ENCODE measurements at places on chromosomes 3 and 15.

DNA sequence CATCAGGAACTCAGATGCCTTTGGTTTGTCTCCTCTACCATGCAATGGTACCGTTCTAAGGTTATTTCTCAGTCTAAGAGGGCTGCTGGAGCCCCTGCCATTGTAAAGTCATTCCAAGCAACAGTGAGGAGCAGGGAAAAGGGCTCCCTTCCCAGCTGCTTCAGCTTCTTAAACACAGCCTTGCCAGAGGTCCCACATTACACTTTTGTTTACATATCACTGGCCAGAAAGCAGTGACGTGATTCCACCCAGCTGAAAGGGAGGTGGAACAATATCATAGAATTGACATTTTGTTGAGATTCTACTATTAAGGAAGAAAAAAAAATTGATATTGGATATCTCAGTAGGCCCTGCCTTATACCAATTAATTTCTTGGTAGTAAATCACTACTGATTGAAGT lies 194.6 kb downstream of the SUCLG2 start:
- no peak for DNase-seq

- no peak for DNase-seq
Observed at GRCh38 chr3:36704280-36704679, 60.1 kb downstream of the DCLK3 start.

GRCh38 chr3:18529631-18530030 lies 104.5 kb upstream of the SATB1 start:
- DNase-seq: no peak

DNA sequence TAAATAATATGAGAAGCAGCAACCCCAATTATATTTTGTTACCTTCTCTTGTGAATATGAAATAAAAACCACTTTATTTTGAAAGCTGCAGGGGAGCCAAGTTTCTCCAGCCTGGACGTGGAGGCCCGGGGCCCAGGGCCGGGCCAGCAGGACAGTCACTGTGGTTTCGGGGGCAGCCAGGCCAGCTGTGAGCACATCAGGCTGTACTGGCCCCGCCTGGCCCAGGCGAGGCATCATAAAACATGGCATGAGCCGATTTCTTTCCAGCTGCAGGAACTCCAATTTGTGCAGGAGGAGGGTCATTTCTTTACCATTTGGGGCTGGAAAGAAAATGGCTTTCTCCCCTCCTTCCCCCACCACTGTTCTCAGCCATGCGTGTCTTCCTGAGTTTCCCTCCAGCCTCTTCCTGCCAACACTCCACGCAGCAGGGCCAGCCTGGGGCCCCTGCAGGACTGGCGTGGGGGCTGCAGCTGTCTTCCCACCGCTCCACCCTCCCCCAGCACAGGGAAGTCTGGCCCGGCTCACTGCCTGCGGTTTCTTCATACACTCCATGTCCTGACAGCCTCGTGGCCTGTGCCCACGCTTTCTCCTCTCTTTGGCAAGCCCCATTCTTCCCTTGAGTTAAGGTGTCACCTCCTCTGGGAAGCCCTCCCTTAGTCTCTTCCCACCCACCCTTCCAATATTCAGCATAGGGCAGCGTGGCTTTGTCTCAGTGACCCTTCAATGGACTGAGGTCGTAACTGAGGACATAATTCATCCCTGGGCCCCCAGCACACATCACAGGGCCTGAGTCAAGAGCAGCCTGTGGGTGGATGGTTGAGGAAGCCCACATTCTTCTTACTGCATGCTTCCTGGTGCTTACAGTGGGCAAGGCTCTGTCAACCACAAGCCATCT lies 135.8 kb downstream of the CHSY1 start:
- no peak for DNase-seq

DNA sequence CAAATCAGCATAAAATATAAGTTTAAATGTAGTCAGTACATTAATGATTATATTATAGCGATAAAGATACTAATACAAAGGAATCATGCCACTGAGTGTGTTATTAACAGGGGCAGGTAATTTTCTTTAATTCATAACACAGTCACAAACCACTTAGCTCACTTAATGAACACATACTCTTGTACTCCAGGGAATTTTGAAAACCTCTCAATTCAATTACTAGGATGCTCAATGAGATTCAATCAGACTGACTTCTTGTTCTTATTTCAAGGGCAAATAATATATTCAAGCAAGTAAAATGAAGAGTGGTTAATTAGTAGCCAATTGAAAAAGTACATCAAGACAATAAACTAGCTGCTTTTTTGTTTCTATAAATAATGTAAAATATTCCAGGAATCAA lies 5.8 kb upstream of the SUCNR1 start:
- no peak for DNase-seq

GRCh38 chr3:43695443-43695842 lies 4.7 kb downstream of the ABHD5 start:
- no peak for DNase-seq

- no peak for DNase-seq
Observed at GRCh38 chr3:179168918-179169317, 20.8 kb downstream of the PIK3CA start.

- no peak for DNase-seq
Observed at GRCh38 chr3:136731274-136731884, 20.8 kb downstream of the STAG1 start.

- no peak for DNase-seq
Observed at GRCh38 chr3:134974624-134975023, 179.6 kb downstream of the EPHB1 start.

GRCh38 chr3:132570016-132570415 lies 27.1 kb upstream of the ACKR4 start:
- DNase-seq: no peak

DNA sequence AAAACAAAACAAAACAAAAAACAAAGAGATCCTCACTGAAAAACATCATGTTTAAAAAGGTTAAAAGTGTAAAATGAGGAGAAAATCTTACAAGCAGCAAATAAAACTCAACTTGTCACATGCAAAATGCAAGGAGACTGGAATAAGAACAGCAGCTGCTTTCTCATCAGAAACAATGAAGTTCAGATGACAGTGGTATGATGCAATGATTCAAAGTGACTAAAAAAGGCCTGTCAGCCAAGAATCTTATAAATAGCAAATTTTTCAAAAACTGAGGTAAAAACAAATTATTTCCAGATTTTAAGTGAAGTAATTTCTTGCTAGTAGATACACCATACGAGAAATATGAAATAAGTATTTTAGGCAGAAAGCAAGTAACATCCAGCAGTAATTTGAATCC lies 68.6 kb upstream of the EPHA3 start:
- no peak for DNase-seq

DNA sequence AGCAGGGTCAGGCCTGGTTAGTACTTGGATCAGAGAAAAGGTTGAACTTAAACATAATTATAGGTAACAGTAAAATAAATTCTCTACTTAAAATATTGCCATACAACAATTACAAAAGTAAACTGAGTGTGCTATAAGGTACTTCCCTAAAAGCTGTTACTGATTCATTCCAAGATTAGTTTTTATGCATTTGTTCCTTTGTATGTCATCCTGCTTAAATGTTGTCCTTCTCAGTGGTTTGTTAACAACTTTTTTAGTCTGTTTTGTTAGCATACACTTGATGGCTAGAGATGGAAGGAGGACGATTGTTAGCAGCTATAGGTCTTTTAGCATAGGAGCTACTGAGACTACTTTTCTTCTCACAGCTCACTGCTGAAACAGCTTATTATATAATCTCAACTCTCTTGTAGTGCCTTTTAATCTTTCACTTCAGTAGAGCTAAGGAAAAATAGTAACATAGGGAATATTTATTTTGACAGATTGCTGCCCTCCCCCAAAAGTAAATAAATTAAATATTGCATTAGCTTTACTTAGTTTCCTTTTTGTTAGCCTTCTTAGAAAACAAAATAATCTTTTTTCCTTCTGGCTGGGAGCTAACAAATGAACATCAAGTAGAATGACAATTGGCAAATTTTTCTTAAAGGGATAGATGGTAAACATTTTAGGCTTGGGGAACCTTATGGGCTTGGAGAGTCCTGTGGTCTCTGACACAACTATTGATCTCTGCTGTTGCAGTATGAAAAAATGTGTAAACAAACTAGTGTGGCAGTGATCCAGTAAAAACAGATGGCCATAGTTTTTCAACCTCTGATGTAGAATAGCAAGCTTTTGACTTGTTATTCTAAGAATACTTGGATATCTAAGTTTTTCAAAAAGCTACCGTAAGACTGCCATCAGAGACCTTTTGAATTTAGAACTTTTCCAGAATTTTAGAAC lies 39.5 kb downstream of the USP8 start:
- DNase-seq: no peak

- DNase-seq: no peak
Observed at GRCh38 chr3:107992976-107993684, 97.7 kb downstream of the CD47 start.

- no peak for DNase-seq
Observed at GRCh38 chr15:51223771-51224229, 114.6 kb downstream of the CYP19A1 start.

GRCh38 chr3:68878322-68878721 lies 54.0 kb downstream of the TAFA4 start:
- no peak for DNase-seq

DNA sequence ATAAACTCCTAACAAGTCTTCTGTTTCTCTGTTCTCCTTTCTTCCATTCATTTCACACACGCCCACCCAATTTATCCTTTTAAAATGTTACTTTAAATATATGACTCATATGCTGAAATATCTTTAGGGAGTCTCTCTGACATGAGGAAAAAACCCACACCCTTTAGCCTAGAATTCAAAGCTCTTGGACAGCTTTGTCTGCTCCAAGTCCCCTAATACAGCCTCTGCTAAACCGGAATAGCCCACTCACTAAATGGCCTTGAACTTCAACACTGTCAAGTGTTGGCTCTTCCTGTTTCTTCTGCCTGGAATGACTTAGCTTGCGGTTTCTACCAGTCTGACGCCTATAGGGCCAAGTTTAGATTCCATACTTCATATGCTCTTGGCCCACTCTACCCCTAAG lies 3.3 kb upstream of the CD96 start:
- DNase-seq: no peak

- DNase-seq: no peak
Observed at GRCh38 chr3:109071350-109072142, 46.4 kb downstream of the MORC1 start.

DNA sequence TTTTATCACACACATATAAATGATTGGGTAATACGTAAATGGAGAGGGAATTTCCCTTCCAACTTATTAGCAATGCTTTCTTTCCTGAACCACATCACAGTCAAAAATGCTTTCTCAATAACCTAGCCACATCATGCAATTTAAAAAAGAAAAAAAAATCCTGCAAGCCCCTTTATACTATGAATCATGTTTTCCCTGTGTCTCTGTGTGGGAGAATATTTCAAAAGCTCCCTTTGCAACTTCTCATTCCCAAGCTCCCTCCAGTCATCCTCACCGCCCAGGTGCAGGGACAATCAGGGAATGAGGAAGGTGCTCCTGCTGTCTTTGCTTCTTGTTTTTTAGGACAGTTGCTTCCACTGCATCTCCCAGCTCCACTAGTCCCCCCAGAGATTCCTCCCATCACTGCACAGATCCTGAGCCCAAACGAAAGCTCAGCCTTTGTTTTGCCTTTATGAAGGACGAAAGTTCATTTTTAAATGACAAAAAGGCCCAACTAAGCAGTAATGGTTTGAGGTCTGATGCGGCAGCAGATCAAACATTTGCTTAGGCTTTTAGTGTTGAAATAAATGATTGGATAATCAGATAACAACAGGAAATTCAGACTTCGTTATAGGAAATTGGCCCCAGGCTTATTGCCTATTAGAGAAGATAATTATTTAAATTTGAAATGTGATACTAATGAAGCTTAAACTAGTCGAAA lies 47.8 kb upstream of the ADGRG7 start:
- no peak for DNase-seq

- no peak for DNase-seq
Observed at GRCh38 chr3:102733791-102734563, 299.2 kb downstream of the ZPLD1 start.

DNA sequence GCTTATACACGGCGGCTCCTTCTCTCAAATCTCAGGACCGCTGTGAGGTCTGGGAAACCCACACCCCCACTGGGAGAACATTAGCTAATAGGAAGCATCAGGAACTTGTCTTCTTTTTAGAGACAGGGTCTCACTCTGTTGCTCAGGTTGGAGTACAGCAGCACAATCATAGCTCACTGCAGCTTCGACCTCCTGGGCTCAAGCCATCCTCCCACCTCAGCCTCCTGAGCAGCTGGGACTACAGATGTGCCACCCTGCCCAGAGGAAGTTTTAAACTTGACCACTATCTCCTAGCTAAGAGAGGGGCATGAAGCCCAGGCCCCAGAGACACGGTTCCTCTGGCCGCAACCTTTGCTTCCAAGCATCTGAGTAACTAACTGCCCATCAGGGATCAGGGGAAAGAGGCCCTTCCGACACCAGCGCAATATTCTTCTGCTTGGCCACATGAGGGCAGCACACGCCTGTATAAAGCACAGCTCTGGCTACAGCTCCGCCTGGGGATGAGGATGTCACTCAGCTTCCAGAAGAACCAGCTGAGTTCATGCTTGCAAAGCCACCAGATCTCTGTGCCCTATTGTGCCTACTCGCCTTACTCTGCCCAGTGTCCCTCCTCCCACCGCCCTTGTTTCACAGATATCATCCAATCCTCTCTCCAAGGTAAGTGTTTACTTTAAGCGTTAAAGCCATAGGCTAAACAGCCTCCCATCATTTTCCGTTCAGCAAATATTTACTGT lies 57.6 kb upstream of the SLC6A11 start:
- DNase-seq: no peak

- DNase-seq: no peak
Observed at GRCh38 chr3:186187401-186188275, 78.7 kb upstream of the ETV5 start.

DNA sequence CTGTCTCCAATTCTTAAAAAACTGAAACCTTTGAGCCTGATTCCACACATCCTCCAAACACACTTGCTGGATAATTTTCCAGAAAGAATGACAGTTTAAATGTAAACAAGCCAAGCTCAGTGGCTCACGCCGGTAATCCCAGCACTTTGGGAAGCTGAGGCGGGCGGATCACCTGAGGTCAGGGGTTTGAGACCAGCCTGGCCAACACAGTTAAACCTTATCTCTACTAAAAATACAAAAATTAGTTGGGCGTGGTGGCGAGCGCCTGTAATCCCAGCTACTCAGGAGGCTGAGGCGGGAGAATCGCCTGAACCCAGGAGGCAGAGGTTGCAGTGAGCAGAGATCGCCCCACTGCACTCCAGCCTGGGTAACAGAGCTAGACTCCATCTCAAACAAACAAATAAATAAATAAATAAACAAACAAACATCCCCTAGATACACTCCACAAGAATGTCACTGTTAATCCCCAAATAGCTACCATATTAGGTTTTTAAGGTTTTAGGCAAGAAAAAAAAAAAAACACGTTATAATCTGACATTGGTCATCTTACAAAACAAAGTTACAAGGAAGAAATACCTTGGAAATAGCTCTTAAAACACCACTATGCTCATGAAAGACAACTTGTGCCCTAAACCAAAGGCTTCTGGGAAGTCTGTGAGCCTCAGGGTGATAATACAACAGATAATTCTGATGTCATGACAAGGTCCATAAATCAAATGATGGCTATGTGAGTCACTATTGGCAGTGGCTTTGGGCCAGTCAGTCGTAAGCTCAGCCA lies 13.2 kb downstream of the TNIK start:
- DNase-seq: no peak

All from activated gamma-delta T cell (primary cell).